ENCODE measurements at places on chromosomes 6 and 20.

DNA sequence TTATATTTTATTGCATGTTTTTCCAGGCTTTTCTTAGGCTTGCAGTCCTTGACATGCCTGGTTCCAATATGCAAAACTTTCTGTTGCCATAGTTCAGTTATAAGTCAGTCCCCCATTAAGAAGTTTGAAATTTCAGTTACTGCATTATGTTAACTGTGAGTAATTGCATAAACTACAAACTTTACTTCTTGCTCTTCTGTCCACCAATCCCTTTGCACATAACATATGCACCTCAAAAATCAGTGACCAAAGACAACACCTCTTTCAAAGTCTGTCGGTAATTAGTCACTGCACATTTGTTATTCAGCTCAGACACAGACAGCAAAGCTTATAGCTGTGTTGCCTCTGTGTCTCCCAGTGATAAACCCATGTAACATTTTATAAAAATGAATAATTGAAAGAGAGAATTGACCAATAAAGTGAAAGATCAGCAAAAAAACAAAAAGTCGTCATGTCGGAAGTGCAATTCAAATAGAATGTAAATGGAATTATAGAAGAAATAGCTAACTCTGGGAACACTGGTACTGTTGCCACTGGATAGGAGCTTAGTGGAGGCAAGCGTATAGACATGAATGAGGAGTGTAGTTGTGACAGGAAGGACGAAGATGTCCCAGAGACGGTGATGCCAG lies 50.3 kb upstream of the BTBD3 start:
- no peak for DNase-seq

DNA sequence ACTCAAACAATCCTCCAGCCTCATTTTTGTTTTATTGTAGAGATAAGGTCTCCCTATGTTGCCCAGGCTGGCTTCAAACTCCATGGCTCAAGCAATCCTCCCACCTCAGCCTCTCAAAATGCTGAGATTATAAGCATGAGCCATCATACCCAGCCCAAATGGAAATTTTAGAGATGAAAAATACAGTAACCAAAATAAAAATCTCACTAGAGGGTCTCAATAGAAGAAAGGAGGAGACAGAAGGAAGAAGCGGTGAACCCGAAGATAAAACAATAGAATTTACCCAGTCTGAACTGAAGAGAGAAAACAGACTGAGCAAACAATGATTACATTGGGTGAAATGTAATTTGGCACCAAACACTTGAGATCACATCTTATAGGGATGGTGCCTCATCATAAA lies 16.7 kb upstream of the OLIG3 start:
- DNase-seq = no peak

DNA sequence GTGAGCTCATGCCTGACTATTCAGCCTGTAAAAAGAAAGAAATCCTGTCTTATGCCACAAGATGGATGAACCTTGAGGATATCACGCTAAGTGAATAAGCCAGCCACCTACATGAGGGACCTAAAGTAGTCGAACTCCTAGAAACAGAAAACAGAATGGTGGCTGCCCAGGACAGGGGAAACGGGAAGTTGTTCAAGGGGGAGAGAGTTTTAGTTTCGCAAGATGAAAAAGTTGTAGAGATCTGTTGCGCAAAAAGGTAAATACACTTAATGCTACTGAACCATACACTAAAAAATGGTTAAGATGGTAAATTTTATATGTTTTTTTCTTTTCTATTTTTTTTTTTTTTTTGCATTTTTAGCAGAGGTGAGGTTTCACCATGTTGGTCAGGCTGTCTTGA lies 74.1 kb upstream of the RALY start:
- no peak for DNase-seq

DNA sequence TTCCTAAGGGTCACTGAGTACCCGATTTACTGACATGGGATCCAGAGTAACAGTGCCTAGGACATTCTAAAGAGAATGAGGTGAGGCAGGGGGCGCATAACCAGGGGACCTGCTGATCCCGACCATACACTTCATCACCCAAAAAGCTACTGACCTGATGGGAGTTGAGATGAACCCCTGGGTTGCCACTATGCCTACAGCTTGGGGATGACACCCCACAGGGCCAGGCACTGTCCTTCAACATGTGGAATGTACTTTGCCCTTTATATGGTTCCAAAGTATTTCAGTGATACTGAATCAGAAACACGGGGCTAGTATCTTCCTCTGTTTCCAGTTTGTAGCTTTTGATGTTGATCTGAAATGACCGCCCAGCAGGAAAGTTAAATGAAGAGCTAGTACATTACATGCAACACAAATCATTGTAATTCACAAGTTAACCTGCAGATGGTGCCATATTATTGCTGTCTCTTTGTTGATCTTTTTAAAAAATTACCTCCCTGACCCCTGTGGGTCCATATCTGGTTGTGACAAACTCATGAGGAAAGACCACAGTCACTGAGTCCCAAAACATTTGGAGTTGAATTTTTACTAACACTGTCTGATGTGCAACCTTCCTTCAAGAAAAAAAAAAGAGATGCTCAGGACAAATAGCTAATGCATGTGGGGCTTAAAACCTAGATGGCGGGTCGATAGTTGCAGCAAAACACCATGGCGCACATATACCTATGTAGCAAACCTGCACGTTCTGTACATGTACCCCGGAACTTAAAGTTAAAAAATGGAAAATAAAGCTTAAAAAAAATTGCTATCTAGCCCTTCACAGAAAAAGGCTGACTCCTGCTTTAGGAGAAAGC lies 42.7 kb upstream of the GCNT2 start:
- DNase-seq = no peak

- no peak for DNase-seq
Measured at GRCh38 chr6:139905404-139906052, 531.1 kb upstream of the CITED2 start.

DNA sequence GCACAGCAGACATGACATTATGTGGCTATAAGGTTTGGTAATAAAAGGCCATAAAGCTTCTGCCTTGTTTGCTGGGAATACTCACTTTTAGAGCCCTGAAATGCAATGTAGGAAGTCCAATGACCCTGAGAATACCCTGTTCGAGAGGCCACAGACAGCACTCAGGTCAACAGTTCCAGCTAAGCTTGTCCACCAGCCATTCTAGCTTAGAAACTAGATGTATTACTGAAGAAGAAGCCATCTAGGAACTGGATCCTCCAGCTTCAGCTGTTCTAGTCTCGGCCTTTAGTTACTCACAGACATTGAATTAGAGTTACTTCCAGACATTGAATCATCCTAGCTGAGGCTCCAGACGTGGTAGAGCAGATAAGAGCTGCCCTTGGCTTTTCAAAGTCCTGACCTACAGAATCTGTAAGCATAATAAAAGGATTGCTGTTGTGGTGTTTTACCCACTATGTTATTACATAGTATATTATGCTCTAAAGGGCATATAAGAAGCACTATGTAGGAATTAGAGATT lies 84.9 kb downstream of the MMS22L start:
- DNase-seq = no peak

GRCh38 chr6:76866091-76866915 lies 597.0 kb downstream of the HTR1B start:
- DNase-seq = no peak

- peak; percentile 71 for DNase-seq
Measured at GRCh38 chr6:24927277-24927955, 8.3 kb downstream of the RIPOR2 start.

DNA sequence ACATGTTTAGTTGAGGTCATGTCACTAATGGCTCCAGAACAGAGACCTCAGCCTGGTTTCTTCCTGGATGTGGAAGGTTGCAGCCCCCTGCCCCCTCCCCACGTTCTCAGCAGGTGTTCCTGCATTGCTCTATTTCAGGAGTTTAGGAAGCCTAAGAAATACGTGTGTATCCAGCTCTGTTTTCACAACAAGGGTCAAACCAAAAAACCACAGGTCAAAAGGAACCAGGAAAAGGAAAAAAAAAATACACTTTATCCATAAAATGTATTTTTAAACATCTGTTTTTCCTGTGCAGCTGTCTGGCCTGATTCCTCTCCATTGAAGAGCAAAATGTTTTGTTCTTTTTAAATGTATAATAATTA lies 107.9 kb upstream of the PLEKHG1 start:
- DNase-seq = no peak

DNA sequence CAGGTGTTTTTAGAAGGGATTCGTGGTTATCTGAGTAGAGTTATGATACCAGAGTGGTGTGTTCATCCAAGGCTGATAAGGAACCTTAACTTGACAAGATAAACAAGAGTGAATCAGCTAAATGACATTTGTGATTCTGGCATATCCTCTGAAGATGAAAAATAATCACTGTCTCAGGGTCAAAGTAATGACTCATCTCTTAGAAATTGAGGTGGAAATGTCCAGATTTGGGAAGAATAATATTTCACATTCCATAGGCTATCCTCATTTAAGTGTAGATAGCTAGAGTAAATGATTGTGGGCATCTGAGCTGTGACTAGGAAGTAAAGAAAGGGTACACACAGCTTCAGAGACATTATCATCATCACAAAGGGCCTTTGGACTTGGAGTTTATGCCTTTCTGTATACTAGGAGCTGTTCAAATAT lies 255.7 kb downstream of the GJA1 start:
- DNase-seq = no peak

DNA sequence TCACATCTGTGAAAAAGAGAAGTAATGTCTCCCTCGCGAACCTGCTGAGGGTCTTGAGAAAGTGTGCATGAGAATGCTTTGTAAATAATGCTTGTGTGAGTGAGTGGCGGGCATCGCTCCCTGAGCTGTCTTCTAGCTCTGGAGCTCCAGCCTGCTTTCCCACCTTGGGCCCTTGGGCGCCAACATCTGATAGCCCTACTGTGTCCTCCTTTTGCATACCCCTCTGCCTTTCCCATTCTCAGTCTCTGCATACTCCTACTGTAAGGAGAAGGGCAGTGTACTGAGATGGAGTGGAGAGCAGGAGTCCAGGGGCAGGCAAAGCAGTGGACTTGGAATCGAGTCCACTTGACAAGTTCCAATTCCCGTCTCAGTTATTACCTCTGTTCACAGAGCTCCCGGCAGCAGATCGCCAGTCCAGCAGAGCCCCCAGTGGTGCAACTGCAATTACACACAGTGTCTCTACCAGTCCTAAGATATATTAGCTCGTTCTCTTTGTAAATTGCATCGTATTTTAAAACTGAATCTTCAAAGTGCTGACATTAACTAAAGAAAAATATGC lies 847 bp upstream of the NCR2 start:
- no peak for DNase-seq

- no peak for DNase-seq
Measured at GRCh38 chr6:132725947-132726607, 12.2 kb upstream of the VNN1 start.

DNA sequence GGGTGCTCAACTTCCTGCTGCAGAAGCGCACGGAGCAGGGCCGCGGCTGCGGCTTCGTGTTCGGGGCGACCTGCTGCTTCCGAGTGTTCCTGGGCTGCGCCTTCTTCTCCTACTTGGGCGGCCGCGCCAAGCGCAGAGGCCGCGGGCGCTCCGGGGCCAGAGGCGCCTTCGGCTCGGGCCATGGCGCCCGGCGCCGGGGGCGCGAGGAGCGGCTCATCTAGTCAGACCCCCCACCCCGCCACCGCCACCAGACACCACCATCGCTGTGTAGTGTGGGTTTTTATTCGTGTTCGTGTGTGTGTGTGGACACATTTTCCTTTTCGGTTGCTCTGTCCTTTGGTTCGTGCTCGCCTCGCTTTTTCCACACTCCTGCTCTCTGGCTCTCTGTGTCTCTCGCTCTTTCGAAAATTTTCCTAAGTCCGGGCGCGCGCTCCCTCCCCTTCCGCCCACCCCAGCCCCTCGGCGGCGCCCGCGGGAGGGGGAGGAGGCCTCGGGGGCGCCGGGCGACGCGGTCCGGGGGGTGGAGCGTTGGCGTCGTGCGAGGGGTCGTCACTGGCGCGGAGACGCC lies 38.1 kb downstream of the GNAS start:
- DNase-seq = peak; percentile 78

DNA sequence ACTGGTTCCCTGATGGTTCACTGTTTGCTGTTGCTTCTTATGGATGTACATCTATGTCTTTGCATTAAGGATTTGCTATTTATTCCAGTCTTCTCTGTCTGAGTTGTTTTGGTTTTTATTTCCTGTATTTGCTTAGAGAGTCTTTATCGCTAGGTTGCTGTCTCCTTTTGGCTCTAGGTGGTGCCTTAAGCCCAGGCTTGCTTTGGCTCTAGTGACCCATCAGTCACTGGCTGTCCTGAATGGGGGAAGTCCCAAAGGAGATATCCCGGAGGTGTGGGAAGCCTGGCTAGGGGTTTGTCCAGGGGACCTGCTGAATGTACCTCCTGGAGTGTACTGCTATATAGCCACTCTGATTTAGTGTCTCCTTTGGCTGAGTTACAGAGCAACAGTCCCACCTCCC lies 53.4 kb downstream of the MCHR2 start:
- DNase-seq = no peak

DNA sequence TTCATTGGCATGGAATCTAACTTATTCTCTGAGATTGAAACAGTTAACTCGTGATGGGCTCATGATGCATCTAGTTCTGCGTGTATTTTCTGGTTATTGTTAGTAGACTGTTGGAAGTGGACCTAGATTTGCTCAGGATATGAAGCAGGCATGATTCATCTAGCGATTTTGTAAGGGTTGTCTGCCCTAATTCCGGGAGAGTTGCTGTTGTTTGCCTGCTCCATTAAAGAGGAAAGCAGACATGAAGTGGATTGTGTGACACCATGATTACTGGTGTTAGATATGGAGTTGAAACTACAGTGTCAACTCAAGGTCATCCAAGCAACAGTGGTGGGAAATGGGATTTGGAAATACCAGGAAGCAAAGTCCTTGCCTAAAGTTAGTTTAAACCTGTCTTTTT lies 41.0 kb downstream of the SOX4 start:
- DNase-seq = no peak

DNA sequence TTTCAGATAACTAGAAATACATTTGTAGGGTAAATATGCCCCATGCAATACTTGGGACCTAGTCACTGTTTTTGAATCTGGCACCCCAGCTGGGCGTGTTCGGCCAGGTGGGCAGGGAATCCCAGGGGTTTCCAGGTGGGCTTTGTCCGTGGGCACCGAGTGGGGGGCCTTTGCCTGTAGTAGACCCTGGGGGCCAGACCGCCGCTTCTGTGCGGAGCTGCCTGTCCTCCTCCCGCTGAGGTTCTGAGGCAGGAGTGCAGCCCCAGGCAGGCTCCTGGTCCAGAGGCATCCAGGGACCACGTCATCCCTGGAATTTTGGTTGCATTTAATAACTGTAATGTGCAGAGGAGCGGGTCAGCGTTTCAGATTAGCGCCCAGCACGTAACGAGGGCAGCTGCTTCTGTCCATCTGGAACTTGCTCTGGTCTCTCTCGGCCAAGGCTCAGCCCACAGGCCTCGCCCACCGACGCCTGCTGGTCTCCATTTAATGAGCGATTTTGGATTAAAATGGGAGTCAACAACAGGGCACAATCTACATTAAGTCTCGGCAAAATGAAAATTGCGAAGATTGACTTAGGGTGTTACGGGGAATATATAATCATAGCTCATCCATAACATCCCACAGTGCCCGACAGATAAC lies 12.8 kb downstream of the BHLHE23 start:
- no peak for DNase-seq
